Activated CD8-positive, alpha-beta T cell treated with anti-CD3 and anti-CD28 coated beads, Interleukin-2, amount 10 ng/mL, durations not matched to agents 7 days and 5 days (primary cell): ENCODE measurements at places on chromosomes 5 and 9. TPM values are rescaled to one million over a fixed set of nuclear protein-coding genes. Genes with fewer than 3 reads are reported as not detected.

Gene AKNA
- 430 TPM for total RNA-seq

Gene COL15A1
- 0.37 TPM for total RNA-seq

DNA sequence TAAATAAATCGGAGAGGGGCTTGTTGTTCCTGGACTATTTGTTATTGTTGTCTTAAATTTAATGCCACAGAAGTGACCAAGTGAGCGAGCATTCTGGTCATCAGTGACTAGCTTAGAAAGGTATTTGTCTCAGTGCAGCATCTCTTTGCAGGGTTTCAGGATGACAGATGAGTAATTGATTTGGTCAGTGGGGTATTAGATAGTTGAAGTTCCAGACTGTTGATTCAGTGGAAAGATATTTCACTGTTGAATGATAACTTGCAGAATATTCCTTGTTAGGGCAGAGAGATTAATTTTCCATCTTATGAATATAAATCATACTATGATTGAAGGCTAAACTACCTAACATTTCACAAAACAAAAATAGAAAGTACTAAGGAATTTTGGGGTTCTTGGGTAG, 122.4 kb downstream of the TRIO start:
- DNase-seq: no peak

Gene SLC46A2
- total RNA-seq: not detected

Gene TTLL11
- total RNA-seq: 3.3 TPM

DNA sequence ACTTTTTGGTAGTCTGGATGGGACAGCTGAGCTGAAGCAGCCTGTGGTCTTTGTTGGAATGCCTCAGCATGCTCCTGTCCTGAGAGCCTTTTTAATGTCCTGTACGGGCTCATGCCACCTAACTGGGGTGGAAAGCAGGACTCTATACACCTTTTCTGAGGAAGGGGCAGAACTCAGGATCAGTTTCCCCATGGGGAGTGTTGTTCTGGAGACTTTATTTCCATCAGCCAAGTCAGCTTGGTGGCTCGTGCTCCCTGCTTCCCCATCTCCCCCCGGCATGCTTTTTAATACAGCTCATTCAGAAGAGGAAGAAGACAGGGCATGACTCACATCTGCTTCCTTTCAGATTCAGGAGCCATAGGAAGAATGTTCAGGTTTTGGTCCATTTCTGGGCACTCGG, 5.1 kb upstream of the SEPTIN8 start:
- DNase-seq: no peak

DNA sequence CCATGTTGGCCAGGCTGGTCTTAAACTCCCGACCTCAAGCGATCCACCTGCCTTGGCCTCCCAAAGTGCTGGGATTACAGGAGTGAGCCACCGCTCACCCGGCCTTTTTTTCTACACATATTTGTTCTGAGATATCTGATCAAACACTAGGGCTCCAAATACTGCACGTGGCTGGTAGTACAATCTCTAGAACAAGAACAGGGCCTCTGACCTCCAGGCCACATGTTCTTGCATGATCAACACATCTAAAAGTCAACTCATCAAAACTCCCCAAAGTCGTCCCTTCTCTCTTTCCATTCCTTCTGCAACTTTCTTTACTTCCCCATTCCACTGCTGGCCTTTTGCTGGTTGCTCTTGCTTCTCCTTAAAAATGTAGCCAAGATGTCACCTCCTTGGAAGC, 113.3 kb upstream of the LHFPL2 start:
- DNase-seq: no peak

DNA sequence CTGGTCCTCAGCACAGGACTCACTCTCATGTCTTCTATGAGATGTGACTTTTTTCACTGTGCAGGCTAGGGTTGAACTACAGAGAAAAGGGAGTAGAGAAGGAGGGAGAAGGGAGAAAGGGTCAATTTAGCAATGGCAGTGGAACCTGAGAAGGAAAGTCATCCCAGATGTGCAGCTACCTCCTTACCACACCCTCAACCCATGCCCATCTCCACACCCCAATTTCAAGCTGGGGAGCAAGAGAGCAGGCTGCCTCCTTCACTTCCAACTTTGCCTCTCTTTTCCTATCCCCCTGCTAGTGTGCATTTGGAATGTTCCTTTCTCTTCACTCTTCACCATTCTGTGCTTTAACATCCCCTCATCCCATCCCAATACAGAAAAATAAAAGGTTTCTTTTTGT, 163.5 kb upstream of the MAP3K1 start:
- DNase-seq: no peak
